ENCODE measurements at places on chromosomes 2 and 18.

GRCh38 chr2:64371727-64372126, 82.2 kb upstream of the LGALSL start:
- DNase-seq, result no peak

DNA sequence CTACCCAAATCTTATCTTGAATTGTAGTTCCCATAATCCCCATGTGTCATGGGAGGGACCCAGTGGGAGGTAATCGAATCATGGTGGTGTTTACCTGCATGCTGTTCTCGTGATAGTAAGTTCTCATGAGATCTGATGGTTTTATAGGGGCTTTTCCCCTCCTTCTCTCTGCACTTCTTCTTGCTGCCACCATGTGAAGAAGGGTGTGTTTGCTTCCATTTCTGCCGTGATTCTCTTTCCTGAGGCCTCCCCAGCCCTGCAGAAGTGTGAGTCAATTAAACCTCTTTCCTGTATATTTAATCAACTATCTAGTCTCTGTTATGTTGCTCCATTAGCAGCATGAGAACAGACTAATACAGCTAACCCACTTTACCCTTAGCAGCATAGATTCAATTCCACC, 37.6 kb downstream of the CDC42EP3 start:
- DNase-seq, result no peak

- DNase-seq, result no peak
Measured at GRCh38 chr18:48792611-48793380, 158.0 kb downstream of the SMAD7 start.

- no peak for DNase-seq
Measured at GRCh38 chr2:140747665-140748064, 1383.2 kb downstream of the LRP1B start.

GRCh38 chr2:71781695-71782228, 328.4 kb downstream of the DYSF start:
- no peak for DNase-seq

GRCh38 chr18:31498574-31499524, 872 bp downstream of the DSG2 start:
- no peak for DNase-seq

DNA sequence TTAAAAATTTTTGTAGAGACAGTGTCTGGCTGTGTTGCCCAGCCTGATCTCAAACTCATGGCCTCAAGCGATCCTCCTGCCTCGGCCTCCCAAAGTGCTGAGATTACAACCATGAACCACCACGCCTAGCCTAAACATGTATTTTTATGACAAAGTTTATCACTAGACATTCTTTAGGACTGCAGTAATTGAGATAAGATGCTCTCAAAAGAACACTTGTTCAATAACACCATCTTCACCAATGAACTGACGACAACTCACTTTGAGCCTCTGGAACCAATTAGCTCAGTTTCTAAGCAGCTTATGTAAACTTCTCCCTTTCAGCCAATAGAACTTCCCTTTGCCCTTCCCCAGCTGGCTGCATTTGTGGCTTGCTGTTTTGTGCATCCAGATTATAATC, 15.3 kb upstream of the PPP4R1 start:
- no peak for DNase-seq

All from stimulated activated CD4-positive, alpha-beta T cell treated with anti-CD3 and anti-CD28 coated beads, TNF-alpha, amount 100 ng/mL, for 1 hour (primary cell).